ENCODE measurements at places on chromosomes 5 and 9.

DNA sequence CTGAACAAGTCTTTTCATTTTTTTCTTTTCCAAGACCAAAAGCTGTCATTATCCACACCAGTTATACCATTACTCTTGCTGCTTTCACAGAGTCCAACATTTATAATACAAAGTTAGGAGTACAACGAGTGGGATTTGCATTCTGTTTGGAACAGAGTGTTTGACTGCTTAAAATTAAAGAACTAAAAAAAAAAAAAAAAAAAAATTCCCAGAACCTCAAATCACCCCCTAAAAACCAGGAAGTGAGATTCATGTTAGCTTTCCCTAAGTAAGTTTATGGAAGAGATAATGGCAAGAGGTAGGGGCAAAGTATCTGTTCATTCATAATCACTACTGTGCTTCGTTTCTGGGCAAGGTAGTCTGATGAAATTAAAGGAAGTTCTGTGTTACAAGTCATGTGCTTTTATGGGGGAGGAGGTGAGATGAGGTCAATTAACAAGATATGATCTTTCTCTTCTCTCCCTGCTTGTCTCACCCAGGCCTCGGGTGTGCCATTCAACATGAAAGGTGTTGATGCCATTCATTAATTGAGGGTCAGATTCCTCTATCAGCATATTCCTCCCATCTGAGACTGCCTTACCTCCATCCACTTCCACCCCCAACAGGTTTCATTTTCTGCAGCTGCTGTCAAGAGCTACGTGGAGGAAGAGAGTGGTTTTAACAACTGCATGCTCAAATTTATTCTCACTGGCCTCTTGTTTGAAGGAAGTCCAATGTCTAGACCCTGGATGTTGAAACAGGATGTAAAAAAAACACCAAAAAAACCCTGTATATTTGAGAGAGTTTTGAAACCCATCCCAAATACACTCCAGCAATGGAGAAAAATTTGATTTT lies 58.1 kb downstream of the MARCHF3 start:
- no peak for DNase-seq

DNA sequence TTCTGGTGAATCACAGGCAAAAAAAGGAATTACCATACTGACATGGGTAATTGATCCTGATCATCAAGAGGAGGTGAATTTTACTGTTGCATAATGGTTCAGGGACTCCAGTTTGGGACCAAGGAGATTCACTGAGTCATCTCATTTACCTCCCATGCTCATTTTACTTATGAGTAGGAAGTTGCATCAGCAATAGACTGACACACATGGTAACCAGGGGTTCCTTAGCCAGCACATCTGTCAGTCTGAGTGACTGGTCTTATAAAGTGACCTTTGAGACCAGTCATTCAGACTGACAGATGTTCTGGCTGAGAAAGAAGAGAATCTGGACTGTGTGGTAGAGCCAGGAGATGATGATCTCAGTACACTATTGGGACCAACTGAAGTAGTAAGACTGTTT lies 384.6 kb upstream of the CD180 start:
- no peak for DNase-seq

DNA sequence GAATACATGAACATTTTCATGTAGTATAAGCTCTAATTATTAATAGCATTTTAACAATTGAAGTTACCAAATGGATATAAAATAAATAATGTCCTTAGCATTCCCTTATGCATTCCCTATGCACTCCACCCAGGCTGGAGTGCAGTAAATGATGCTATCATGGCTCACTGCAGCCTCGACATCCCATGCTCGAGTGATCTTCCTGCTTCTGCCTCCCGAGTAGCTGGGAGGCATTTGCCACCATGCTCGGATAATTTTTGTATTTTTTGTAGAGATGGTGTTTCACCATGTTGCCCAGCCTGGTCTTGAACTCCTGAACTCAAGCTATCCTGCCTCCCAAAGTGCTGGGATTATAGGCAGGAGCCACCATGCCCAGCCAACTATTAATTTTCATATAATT lies 184.0 kb downstream of the PBX3 start:
- no peak for DNase-seq

DNA sequence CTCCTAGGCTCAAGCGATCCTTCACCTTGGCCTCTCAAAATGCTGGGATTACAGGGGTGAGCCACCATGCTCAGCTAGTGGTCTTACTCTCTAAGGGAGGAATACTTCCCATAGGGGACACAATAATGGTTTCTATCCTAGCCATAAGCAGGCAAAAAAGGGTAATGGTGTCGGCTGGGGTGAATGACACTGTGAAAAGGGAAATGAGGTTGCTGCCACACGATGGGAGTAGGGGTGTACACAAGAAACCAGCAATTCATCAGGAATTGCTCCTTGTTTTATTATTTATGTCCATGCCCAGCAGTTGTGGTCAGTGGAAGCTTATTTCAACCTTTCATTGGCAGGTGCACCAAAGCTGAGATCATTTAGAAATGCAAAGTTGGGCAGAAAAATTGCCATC lies 70.3 kb upstream of the ZFR start:
- DNase-seq: no peak

DNA sequence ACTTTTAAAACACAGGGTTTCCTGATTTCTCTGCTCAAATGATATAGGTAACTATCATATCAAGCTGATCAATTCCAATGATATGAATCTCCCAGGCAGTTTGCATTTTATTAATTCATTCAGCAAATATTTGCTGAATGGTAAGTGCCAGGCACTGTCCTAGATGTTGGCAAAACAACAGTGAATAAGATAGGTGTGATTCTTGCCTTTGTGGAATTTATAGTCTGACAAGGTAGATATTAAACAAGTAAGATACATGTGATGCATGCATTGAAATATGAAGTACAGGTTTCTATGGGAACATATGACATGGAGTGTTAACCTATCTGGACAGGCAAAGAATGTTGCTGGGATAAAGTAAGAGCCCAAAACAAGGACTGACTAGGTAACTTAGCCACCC lies 231.8 kb upstream of the DAB2 start:
- no peak for DNase-seq

GRCh38 chr9:116198344-116198743 lies 44.8 kb downstream of the PAPPA start:
- DNase-seq: no peak

GRCh38 chr9:116951588-116952435 lies 264.7 kb downstream of the TRIM32 start:
- DNase-seq: no peak

- DNase-seq: no peak
These were observed 164.0 kb downstream of the ARHGAP26 start for GRCh38 chr5:142934051-142934762.

DNA sequence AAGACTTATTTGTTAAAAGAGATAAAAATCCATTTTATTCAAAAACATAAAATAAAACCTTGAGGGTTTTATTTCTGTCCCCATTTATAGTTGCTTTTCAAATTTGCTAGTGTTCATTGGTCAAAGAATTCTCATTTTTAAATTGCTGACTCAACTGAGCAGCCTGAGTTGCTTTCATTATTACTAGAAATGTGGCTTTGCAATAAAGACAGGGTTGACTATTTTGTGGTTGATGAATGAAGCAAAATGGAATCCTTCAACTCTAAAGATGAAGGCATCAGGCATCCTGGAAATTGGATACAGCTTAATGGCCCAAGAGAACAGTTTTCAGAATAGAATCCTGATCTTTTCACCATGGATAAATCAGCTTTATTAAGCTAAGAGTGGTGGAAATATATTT lies 23.9 kb upstream of the PPP3R2 start:
- no peak for DNase-seq

GRCh38 chr9:83336706-83337105 lies 201.5 kb downstream of the FRMD3 start:
- no peak for DNase-seq

DNA sequence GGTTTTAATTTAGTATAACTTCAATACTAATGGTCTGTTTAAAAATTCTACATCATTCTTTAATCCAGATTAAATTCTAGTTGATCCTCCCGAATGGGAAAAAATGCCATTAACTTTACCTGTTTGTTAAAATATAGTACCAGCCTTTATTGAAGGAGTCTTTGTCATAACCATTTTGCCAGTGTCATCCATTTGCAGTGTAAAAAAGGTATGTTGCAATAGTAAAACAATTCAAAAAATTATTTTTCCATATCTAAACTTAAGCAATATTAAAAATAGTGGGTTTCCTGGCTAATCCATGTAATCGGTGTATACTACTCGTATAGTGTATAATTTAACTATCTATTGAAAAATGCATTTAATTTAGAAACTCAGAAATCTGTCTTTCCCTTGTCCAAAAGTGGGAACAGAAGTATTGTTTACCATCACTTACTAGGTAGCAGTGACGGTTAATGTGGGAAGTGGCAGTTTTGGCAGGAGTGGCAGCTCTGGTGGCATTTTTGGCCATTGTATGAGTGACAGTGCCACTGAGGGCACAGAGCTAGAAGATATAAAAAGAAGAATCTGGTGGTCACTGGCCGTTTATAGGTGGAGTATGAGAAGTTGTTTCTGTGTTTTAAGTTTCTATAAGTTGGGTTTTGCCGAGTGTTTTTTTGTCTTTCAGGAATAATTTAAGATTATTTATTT lies 1.9 kb downstream of the AP3S1 start:
- DNase-seq: no peak

DNA sequence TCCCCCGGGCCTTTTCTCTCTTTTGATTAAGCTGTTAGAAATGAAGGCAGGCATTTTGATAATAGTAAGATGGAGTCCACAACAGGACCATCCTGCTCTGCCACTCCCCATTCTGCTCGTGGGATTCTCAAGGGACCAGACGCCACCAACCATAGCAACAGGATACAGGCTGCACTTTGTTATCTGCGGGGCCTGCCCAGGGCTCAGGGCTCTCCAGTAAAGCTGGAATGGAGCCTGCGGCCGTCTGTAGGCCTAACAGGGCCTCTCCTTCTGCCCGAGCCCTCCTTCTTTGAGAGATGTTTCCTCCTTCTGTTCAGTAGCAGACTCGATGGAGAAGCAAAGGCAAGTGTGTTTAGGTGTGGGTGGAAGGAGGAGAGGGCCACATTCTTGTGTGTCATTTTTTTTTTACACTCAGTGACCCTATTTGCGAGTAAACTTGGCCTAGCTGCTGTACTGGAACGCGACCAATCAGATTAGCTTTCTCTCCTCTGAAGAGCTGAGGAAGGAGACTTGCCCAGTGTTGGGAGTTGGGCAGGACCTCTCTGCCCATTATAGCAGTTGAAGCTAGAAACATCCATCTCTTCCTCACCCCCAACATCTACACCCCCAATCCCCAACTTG lies 8.9 kb upstream of the EPB41L4B start:
- no peak for DNase-seq

DNA sequence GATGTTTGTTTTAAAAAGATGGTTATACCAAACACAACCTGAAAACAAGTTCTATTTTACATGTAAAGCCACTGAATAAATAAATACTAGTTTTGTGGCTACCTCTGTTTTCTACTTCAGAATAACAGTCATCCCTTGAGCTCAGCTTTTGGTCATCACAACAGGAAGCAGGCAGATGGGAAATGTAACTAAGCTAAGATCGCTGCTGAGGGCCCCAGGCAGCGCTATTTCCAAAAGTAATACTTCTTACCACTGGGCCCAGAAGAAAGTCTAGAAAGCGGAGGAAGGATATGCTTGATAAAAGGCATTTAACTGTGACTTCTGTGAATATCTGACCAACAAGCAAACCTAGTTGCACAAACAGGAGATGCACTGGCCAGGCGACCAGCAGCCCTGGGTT lies 61.4 kb downstream of the SERINC5 start:
- DNase-seq: no peak

- no peak for DNase-seq
These were observed 50.2 kb upstream of the SNAPC3 start for GRCh38 chr9:15372455-15372854.

- no peak for DNase-seq
These were observed 96.2 kb downstream of the DROSHA start for GRCh38 chr5:31435730-31436129.

DNA sequence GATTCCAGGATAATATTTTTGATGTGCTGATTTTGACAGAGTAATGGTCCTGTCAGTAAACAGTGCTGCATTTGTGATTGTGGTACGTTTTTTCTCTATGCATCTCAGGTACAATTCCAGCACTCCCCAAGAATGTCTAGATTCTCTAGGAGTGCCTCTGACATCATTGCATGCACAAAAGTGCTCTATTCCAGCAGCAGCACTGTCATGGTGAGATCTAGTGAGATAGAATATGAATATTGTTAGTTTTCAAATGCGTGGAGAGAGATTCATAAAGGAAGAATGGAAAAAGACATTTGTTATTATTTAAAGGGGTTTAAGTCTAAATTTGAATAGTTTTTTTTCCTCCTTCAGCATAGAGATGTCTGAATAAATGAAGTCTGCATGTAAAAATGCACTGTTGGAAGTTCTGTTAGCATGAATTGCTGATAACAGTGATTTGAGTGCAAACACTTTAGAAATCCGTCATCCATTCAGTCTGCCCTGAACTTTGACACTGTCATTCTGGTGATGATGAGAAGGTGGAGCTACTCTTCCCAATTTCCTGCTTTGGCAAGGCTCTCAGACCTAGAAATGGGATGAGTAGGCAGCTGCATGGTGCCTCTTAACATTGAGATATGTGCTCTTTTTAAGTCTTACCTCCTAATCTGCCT lies 84.6 kb downstream of the GAPVD1 start:
- DNase-seq: no peak

DNA sequence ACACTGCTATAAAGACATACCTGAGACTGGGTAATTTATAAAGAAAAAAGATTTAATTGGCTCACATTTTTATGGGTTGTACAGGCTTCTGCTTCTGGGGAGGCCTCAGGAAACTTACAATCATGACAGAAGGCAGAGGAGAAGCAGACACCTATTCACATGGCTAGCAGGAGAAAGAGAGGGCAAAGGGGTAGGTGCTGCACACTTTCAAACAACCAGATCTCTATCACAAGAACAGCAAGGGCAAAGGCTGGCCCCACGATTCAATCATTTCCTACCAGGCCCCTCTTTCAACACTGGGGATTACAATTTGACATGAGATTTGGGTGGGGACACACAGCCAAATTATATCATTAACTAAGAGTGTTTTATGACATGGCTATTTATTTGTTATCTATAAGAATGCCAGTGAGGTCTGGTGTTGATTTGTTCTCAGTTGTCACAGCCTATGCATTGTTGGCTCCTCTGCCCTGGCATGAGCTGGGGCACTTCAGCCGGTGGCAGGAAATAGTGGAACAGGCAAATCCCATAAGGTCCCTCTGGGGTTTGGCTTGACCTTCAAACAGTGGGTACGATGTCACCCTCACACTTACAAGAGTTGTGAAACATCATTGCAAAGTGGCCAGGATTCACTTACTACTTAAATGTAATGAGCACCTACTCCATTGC lies 44.1 kb downstream of the SPARC start:
- no peak for DNase-seq

- DNase-seq: no peak
These were observed 179.8 kb upstream of the PLPPR1 start for GRCh38 chr9:100848726-100849125.

- no peak for DNase-seq
These were observed 94.5 kb upstream of the CD180 start for GRCh38 chr5:67291066-67291465.

GRCh38 chr9:14314424-14314928 lies 535 bp upstream of the NFIB start:
- peak; percentile 33 for DNase-seq
